ENCODE measurements at places on chromosomes 1 and 21. TPM values are rescaled to one million over a fixed set of nuclear protein-coding genes. Genes with fewer than 3 reads are reported as not detected.

GRCh38 chr1:67659229-67659628, 25.8 kb upstream of the GADD45A start:
- no peak for DNase-seq

DNA sequence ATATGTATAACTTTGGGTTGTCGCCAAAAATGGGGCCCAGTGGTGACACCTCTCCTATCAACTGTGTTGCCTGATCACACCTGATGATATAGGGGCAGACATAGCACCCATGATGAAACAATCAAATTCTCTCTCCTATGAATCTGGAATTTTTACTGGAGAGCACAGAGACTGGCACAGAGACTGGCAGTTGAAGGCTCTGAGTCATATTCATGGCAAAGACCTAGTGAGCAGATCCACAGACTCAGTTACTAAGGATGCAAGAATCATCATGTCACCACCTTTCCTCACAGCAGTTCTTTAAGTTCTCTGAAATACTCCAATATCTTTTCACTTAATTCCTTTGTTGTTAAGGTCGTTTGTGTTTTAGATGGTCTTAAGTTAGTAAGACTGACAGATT, 60.0 kb downstream of the APCS start:
- no peak for DNase-seq

GRCh38 chr1:201318504-201319340, 35.4 kb downstream of the PKP1 start:
- no peak for DNase-seq

Gene RHBG
- total RNA-seq = not detected

Gene CLEC20A
- total RNA-seq = 0.51 TPM

Gene RHCE
- 0.54 TPM for total RNA-seq
